ENCODE measurements at places on chromosomes 6 and 20. TPM values are rescaled to one million over a fixed set of nuclear protein-coding genes. Genes with fewer than 3 reads are reported as not detected.

- no peak for DNase-seq
These were observed 176.2 kb upstream of the PRND start for GRCh38 chr20:4545526-4545925.

MAFB gene
- total RNA-seq = 0.09 TPM

GRCh38 chr20:3158968-3159431 is 665 bp downstream of the FASTKD5 start:
- no peak for DNase-seq

TSHZ2 gene
- total RNA-seq = not detected

- no peak for DNase-seq
These were observed 901 bp downstream of the CEP57L1 start for GRCh38 chr6:109096208-109096607.

DNA sequence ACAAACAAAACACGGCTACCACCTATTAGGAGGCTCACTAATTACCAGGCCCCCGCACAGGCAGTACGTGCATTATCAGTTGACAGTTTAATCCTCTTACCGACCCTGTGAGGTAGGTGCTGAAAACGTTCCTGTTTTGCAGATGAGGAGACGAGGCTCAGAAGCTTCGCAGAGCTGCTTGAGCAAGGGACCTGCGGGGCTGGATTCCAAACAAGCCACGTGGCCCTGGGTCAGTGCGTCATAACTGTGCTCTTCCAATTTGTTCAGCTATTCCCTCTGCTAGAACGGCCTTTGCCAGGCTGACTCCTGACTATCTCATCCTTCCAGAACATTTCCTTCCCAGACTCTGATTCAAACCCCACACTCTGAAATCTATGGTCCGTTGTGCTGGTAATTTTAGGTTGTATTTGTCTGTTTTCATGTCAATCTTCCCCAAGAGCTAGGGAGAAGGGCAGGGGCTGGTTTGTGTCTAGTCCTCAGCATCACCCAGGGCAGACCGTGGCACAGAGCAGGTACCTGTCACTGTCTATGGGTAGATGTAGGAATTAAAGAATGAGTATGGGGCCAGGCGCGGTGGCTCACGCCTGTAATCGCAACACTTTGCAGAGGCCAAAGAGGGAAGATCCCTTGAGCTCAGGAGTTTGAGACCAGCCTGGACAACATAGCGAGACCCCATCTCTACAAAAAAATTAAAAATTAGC is 28.8 kb upstream of the TLDC2 start:
- no peak for DNase-seq

DNA sequence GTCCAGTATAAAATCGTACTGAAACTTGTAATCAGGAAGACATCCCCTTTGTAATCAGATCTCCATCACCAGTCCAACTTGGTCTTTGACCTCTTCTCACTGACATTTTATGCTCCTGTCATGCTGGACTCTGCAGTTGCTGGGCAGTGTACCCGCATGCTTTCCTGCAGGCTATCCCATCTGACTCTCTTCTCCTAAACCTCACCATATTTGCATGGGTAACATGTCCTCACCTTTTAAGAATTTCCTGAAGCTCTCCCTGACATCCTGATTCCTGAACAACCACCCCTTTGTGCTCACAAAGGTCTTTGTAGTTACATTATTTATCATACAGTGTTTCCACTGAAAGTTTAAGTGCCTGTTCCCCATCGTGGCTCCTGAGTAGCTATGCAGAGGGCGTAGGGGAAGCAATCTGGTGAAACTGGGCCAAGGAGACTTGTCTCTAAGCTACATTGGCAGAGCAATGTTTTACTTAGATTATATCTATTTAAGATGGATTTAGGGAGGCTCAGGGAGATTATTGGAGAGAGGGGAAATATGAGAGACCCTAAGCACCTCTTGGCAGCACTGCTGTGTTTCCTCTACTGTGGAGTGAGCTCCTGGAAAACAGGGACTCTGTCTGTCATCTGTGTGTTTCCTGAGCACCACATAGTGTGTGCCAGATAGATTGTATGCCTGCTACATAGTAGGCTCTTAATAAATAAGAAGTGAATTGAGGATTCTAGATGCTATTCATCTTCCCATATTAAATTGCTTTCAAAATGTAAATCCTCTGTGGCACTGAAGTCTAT is 124.0 kb downstream of the LAMA2 start:
- DNase-seq = no peak

MUC22 gene
- not detected for total RNA-seq

TCF21 gene
- total RNA-seq = not detected

DNA sequence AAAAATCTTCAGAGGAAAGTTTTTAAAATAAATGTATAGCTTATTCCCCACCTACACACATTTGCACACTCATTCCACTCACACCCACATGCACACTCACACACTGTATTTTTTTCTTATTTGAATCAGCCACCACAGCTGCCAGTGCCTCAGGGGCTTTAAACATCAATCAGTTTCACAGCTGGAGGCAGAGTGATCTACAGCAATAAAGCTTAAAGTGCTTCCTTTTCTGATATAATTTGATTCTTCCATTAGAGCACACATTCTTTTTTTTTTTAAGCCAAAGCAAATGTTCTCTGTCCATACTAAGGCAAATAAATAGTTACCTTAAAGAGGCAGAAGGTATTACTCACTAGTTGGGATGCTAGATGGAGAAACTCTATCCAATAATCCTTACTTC is 498.8 kb upstream of the POU3F2 start:
- no peak for DNase-seq

GRCh38 chr6:170243791-170244291 is 47.0 kb downstream of the DLL1 start:
- DNase-seq = no peak

EGFL8 gene
- total RNA-seq = 3.7 TPM

- DNase-seq = no peak
These were observed 49.4 kb upstream of the MCM9 start for GRCh38 chr6:118984342-118984741.

HSPA12B gene
- total RNA-seq = not detected

HLA-DRB1 gene
- 0.42 TPM for total RNA-seq

ZNF341 gene
- 2.4 TPM for total RNA-seq

CST4 gene
- total RNA-seq = 0.42 TPM

MEI4 gene
- total RNA-seq = not detected

- no peak for DNase-seq
These were observed 19.6 kb upstream of the FAM83C start for GRCh38 chr20:35311822-35312221.

GRCh38 chr6:153031335-153031955 is 28.9 kb upstream of the MTRF1L start:
- DNase-seq = no peak

CDSN gene
- total RNA-seq = not detected

- no peak for DNase-seq
These were observed 58.3 kb downstream of the CARMIL1 start for GRCh38 chr6:25337431-25337830.

TFAP2B gene
- not detected for total RNA-seq

GRCh38 chr20:15318682-15319081 is 981.3 kb upstream of the FLRT3 start:
- no peak for DNase-seq

DNA sequence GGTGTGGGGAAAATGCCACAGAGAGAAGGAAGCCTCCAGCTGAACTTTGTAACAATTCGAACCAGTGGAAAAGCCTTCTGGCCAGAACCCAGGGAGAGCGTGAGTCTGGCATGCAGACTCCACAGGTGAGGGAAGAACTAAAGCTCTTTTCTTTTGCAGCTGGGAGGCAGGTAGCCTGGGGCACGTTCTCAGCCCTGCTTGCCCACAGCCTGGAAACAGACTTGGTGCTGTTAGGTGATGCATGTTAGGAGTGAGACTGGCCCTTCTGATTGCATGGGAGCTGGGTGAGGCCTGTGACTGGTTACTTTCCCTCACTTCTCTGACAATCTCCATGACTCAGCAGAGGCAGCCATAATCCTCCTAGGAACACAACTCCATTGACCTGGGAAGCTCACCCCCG is 34.2 kb downstream of the PROKR2 start:
- no peak for DNase-seq

DNA sequence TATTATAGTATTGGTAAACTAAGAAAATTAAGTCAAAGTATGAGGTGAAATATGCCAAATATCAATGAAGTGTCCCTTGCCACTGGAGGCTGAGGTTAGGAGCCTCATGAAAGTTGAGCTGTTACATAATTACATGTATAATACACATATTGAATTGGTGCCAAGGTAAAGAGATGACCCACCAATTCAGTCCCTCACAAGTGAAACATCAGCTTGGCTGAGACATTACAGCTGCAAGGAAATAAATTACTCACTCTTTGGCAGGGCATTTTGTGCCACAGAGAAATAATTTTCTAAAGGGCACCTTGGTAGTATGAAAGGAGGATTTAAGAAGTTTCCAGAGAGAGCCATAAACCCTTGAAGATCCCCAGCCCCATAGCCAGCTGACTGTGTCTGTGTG is 127.4 kb downstream of the ADGRG6 start:
- DNase-seq = no peak

DEFB132 gene
- not detected for total RNA-seq

DNA sequence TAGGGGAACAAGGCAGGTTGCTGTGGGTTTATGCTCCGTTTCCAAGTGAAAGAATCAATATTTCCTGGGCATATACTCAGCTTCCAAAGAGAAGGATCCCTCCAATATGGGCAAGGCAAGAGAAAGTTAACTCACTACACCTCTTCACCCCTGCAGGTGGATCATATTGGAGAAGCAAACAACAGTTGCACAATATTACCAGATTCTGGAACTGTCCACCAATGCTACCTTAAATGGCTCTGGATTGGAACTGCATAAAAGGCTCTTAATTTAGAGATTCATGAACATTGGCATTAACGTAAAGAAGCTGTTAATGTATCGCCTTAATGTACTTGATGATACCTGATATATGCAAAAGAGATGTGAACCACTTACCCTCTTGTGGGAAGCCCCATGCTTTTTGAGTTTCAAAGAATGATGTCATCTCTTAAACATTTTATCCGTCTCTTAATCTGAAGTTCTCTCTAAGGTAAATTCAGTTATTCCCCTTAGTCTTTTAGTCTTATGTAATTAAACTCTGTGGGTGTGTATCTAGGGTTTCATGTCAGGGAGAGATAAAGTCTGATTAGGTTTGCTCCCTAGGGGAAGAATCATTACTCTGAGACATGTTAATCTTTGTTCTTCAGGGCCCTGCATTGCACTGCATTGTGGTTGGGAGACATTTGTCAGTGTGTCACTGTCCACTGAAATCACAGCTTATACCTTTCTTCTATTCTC is 99.5 kb downstream of the PHACTR1 start:
- no peak for DNase-seq

DNA sequence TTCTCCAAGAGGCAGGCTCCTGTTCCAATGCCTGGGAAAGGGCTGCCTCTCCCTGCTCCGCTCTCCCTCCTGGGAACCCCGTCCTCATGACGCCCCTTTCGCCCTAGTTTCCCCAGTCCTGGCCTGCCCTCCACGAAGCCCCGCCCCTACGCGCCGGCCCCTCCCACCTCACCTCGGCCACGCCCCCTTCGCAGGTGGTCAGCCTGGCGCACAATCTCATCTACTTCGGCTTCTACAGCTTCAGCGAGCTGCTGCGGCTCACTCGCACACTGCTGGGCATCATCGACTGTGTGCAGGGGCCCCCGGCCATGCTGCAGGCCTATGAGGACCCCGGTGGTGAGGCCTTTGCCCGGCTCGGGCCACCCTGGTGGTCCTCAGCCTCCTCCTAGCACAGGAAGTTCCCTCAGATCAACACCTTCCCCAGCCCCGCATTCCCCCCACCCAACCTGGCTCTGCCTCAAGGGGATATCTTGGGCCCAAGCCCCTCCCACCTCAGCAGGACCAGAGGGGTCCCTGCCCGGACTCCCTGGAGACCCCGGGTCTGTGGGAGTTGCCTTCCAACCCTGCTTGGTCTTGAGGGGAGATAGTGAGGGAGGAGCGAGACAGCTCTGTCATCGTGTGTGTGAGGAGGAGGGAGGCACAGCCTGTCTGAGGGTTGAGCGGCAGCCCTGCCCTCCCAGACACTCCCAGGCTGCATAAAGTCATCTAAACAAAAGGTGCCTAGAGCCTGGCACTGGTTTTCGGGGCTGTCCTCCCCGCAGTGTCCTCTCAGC is 40.3 kb downstream of the UQCC2 start:
- DNase-seq = no peak

DNA sequence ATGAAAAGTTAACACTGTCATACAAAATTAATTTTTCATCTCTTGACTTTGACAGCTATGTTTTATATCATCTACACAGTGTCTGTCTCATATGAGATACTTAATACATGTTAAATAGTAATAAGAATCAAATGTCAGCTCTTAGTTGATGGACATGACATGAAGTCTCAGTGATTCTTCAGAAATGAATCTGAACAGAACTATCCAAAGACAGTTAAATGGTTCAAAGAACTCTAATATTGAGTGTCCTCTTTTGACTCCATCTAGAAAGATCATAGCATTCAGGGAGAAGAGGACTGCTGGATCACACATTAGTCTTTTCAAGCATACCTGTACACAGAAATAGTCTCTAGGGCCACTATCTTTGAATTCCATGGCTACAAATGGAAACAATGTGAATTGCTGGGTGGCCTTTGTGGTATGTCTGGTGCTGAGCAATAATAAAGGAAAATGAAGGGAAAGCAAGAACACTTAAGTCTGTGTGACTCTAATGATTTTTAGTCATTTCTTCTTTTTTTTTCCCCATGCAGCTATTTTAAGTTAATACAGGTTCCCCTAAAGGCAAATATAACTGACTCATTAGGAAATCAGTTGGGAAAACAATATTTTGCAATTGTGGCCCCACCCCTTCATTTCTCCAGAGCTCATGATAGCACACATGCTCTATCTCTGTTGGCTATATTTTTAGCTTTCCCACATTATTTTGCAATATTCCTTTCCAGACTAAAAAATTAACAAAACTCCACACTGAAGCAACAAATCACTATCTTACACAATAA is 367.5 kb downstream of the GRIK2 start:
- no peak for DNase-seq

GPR63 gene
- total RNA-seq = 3.9 TPM

COL19A1 gene
- 0.12 TPM for total RNA-seq

B3GAT2 gene
- 0.02 TPM for total RNA-seq

DNA sequence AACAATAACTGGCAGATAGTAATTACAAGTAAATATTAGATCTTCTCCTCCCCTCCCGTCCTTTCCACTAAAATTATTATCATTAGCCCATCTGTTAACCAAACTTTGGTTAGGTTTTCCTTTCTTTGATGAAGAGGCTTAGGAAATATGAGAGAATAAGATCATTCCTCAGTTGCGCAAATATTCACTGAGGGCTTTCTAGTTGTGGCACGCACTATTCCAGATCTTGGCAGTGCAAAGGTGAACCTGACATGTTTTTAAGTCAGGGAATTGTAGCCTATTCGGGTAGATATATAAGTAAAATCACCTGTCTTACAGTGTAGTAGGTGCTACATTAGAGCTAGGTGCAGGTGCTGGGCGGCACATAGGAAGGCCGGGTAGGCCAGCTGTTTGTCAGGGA is 31.1 kb downstream of the RNF217 start:
- DNase-seq = no peak

All from NCI-H460 (cell line).